Renal cortical epithelial cell (primary cell): ENCODE measurements at places on chromosomes 11 and 22.
A peak's percentile ranks its signal among the peaks of the same experiment; 100 is the strongest.

- no peak for DNase-seq
These were observed 95.2 kb upstream of the LDLRAD3 start for GRCh38 chr11:35848616-35849015.

DNA sequence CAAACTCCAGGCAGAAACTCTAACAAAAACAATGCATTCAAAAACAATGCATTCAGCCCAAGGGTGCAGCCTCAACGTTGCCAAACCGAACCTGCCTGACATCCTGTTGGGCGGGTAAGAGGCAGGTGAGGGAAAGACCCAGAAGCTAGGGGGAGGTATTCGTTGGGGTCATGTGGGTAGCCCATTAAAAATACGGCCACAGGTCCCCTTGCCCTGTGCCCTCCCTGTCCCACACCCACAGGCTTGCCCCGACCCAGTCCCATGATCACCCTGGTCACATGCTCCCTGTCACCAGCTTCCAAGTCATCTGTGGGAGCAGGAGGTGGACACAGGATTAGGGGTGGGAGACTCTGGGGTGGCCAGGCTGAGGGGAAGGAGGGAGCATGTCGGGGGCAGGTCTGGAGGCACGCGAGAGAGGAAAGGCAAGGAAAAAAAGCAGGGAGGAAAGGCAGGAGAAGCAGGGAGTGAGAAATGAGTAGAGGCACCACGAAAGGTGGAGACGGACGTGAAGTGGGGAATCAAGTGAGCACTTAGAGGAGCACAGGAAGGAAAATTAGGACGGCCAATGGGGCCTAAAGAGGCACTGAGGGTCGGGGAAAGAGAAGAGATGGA lies 683 bp downstream of the PLA2G6 start:
- DNase-seq, result peak; percentile 76

GRCh38 chr22:46068181-46068592 lies 82.1 kb upstream of the PPARA start:
- no peak for DNase-seq

DNA sequence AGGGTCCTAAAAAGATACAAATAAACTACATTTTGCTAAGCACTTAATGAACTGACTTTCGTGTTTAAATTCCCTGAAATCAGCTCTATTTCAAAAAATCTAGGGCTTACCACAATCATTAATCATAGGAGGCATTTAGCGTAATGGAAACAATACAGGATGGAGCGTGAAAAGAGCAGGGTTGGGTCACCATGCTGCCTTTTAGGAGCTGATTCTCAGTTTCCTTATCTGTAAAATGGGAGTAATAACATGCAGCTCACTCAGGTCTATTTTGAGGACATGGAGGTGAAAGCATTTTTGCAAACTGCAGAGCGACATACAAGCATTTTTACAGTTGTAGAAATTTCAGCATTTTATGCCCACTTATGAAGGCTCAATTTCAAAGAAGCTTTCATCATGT lies 407.0 kb downstream of the TENM4 start:
- no peak for DNase-seq

DNA sequence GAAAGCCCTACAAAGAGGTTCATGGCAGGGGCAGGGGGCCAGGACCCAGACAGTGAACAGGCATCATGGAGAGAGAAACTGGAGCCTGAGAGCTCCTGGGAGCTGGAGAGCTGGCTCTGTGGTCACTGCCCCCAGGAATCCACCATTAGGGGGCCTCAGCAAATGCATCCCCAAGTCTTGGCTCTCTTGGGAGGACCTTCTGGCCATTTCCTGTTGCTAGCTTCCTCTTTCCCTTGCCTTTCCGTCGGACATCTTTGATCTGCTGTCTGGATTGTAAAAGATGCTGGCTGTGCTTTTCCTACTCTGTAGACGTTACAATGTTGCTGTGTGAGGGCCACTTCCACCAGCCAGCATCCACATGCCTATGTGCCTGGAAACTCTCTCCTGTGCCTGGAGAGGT lies 7.1 kb upstream of the CRYBB2 start:
- DNase-seq, result no peak

- DNase-seq, result no peak
These were observed 16.1 kb downstream of the CPT1A start for GRCh38 chr11:68825571-68825970.

DNA sequence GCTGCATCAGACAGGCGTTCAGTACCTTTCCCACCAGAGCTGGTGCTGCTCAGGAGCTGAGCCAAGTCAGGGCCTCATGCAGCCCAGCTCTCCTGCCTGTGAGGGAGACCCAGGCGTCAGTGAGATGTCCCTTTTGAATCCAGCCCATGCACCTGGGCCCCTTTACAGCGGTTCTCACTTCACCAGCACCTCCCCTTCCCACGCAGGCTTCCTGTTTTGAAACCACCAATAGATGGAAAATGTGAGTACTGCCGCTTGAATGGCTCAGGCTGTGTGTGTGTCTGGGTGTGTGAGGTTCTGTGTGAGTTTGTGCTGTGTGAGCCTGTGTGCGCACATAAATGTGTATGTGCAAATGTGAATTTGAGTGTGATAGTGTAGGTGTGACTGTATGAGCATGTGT lies 88.4 kb downstream of the UBASH3B start:
- DNase-seq, result no peak

DNA sequence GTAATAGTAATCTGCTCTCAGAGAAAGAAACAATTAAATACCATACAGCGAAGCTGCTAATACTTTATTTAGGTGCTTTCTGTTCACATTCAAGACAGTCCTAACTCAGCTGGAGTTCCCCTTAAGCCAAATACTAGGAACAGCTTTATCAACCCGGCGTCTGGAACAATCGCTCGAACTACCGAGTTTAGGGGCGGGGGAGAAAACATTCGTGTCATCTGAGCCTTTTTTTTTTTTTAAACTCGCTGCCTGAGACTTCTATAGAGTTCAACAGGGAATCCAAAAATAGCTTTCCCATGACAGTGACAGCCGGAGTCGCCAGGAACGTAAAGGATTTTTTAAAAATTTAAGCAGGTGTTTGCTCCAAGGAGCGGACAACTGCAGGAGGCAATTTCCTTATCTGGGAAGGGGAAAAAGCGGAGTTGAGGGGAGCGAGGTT lies 852 bp downstream of the TRAF6 start:
- peak; percentile 26 for DNase-seq

GRCh38 chr22:25843660-25844405 lies 101.8 kb downstream of the MYO18B start:
- DNase-seq, result no peak

GRCh38 chr11:66749091-66749490 lies 20.1 kb upstream of the SPTBN2 start:
- DNase-seq, result no peak

DNA sequence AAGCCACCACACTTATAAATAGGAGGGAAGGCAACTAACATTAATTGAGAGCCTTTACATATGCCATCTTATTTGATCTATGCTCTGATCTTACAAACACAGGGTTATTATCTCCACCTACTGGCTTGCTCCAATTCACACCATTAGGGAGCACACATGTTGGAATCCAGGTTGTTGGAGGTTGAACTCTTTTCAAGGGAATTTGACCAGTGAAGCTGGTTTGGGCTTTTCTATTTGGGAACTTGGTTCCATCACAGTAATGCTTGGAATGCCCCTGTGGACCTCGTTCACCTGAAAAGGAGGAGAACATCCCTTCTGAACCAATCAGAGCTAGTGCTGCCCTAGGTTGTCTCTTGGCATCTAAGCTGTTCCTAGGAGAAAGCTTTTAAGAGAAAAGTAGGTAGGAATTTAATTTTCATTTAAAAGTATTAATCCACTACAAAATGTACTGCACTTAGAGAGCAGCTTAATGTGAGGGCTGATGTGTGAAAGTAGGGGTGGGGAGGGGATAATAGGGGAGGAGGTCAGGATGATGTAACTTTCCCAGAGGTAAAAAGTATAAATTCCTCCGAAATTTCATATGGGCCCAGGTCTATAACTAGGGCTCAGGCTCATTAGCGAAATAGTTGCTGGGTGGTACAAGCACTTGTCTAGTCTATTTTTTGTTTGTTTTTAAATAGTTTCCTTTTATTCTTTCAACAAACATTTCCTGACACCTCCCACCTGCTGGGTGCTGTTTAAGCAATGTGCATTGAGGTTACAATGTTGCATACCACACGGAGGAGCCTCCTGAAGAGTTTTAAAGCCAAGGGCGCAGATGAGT lies 7.6 kb upstream of the MICAL2 start:
- peak; percentile 47 for DNase-seq

DNA sequence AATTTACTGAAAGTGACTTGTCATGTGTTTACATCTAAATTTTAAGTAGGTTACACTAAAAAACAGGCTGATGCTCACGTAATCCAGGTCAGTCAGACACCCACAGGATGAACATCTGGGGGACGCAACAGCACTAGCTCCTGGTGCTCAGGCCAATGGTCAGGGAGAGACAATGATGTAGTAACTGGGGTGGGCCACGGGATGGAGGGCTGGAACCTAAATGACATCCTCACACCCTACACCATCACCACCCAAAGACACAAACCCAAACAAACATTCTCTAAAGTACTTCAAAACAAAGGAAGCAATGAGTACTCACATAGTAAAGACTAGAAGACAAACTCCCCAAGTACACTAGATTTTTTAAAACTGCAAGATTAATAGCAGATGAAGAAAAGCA lies 53.5 kb upstream of the SLC25A1 start:
- no peak for DNase-seq

DNA sequence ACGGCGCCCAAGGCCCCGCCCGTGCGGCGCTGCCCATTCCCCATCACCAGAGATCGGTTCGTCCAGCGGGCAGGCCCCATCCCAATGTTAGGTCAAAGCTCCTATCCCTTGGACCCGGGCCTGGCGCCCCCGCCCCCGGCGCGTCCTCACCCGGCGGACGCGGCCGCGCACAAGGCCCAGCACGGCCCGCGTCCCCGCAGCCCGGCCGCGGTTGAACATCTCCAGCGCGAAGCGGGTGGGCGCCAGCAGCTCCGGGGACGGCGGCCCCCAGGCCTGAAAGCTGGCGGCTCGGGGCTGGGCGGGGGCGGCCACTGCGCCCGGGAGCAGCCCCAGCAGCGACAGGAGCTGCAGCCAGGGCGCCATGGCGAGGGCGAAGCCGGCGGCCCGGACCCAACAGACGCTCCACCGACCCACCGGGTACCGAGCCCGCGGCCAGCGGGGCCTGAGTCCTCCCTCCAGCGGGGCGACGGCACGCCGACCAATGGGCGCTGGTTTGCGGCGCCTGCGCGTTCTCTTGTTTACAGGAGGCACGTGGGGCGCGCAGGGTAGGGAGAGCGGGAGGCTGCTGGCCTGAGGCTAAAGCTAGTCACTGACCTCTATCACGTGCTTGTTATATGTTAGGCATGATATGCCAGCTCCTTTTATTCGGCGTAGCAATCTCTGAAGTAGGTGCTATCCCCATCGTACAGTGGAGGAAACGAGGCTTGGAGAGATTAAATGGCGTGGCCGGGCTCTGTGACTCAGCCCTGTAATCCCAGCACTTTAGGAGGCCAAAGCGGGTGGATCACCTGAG lies at the start of gene CTSF:
TSS of gene CTSF (minus strand) at position 483 of the 793 bp plus-strand sequence. CDS start at position 363, 120 bp downstream.
- DNase-seq, result peak; percentile 59

DNA sequence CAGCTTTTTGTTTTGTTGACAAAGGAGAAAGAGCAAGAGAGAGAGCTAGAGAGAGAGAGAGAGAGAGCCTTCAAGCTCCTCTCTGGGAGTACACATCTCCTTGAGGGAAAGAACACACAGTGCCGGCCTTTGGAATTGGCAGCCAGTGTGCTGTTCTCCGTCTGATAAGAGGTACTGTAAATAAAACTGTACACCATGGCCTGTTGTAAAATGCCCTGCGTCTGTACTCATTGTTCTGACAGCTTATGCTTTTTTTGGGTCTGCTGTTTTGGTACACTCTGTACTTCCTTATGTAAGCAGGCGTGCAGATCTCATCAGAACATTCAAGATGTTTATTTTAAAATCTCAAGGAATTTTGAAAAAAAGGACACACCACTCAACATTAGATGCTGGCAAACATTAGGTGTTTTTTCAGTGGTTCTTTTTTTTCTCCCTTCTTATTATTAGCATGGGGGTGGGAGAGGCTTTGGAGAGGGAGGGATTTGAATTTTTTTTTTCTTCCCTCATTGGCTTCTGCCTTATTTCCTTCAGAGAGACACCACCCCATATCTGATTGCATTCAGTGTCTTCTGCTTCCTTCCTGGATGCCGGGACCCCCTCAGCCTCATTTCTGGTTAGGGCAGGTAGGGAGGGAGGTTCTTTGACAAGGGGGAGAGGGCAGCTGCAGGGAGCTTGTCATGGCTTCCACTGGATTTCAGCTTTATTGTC lies 116.8 kb upstream of the NNMT start:
- peak; percentile 64 for DNase-seq

- DNase-seq, result no peak
These were observed 77.1 kb upstream of the MTMR2 start for GRCh38 chr11:96001037-96001436.

- DNase-seq, result no peak
These were observed 84.6 kb downstream of the DBX1 start for GRCh38 chr11:20075627-20076026.

- DNase-seq, result no peak
These were observed 4.5 kb upstream of the MYRF start for GRCh38 chr11:61747967-61748285.

DNA sequence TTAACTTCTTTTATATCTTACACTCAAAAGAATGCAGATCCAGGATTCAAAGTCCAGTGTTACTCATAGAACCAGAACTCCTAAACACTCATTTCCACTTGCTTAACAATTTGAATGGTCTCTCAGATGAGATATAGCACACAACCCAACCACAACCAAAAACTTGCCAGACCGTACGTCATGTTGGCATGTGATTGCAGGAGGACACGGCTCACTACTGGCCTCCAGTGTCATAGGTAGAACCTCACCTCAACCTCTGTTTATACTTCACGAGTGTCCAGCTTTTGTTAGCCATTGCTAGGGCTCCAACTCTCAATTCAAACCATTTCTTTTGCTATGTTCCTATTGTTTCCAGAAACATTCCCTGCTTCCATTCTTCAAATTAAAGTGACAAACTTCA lies 58.5 kb upstream of the PDGFD start:
- peak; percentile 35 for DNase-seq

DNA sequence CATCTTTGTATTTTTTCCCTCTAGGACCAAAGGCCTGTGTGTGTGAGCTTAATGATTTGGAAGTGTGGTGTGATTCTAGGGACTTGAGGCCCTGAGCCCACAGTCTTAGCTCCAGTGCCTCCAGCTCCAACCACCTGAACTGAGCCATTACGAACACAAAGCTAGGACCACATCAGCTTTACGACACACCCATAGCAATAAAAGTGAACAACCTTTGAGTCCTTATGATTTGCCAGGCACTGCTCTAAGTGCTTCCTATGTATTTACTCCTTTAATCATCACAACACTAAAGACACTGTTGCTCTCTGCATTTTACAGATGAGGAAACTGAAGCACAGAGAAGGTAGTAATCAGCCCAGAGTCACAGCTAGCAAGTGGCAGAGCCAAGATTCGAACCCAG lies 126.4 kb downstream of the EHF start:
- no peak for DNase-seq
